ENCODE measurements at places on chromosomes 16 and 17.

GRCh38 chr17:7859028-7859427 is 1.2 kb downstream of the CYB5D1 start:
- no peak for DNase-seq

DNA sequence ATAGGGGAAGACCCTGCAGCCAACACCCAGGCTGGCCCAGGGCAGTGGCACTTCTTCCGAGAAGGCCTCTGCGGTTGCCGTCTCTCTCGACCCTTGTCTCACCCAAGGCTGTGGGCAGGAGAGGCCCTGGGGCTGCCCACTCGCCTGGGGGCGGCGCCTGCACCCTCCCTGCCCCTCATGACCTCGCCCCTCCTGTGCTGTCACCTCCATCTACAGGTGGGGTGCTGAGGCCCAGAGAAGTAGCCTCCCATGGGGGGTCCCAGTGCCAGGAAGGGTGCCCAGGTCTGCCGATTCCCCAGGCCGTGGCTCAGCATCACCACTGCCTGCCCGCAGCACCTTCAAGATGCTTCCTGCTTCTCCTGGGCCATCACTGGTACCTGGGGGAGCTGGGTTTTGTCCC is 992 bp downstream of the NLRC3 start:
- no peak for DNase-seq

DNA sequence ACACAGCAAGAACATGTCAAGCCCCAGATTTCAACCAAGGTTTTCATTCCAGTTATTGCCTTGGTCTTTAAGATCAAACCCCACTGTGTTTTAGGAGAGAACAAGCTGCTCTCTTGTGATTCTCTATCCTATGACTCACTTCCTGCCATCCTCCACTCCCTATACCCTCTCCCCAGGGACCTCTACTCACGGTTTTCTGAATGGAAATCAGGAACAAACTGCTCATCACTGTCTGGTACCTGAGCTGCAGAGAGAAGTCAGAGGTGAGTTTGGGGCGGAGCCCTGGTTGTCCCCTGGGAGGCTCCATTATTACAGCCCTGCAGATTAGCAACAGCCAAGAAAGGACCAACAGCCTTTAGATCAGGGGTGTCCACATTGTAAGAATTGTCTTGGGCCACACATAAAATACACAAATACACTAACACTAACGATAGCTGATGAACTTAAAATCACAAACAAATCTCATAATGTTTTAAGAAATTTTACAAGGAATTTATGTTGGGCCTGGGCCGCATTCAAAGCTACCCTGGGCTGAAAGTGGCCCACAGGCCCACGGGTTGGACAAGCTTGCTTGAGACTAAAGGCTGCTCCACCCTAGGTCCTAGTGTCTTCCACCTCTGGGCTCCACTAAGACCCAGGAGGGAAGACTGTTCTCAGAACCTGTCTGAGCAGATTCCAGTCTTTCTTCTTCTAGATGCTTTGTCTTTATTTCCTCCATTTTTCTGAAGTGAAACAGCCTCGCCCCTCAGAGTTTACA is 9.7 kb downstream of the ETV4 start:
- DNase-seq: peak; percentile 32

GRCh38 chr17:2749058-2749783 is at the start of gene CCDC92B:
Gene CCDC92B (minus strand): TSS chr17:2749652. CDS start chr17:2735145, 14,507 bp downstream.
- no peak for DNase-seq

DNA sequence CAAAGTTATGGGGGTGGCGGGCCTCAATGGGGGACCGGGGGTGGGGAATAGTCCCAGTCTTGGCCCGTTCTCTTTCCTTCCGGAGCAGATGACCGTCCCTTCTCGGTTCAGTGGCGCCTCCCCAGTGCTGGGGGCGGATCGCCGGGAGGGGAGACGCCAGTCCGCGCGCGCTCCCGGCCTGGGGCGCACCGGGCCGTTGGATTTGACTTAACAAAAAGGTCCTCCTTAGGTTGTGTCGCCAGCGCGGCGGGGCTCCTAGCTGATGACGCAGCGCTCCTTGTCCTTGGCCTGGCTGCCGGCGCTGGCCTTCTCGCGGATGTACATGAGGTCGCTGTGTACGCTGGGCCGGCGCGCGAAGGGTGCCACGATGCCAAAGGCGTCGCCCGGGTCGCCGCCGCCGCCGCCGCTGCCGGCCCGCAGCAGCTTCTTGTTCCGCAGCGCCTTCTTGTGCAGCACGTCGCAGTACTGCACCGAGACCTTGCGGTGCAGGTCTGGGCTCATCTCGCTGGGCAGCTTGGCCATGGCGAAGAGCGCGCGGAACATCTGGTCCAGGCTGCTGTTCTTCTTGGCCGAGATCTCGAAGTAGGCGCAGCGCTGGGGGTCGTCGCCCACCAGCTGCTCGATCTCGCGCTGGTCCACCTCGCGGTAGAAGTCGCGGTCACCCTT is 1.2 kb downstream of the RASD1 start:
- DNase-seq: no peak

GRCh38 chr17:73617501-73617900 is 26.7 kb downstream of the SDK2 start:
- DNase-seq: no peak

DNA sequence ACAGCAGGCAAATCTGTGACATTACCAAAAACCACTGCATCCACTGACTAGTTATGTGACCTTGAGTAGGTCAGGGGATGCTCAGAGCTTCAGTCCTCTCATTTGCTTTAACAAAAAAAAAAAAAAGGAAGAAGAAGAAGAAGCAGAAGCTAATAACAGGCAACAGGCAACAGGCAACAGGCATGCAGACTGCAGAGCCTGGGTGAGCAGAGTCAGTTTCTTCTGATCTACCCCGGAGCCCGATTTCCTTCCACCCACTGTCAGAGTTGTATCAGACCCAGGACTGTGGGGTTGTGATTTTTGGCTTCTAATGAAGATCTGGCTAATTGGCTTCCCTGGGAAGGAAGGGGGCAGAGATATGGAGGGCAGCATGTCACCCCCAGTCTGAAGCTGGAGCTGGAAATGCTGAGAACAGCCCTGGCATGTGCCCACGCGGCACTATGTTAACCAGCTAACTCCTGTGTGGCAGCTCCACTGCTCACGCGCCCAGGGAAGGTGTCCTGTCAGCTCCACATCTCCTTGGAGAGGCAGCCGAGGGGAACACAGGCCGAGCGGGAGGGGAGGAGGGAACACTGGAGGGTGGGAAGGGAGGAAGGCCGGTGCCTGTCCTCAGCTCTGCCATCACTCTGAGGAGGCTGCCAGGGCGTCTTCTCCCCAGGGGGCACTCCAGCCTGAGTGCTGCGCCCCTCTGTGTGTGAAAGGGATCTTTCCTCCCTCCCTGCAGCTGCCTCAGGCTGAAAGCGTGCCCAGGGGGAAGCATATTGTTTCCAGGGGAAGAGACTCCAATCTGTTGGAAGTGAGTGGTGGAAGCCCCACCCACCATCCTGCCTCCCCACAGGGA is 17.6 kb downstream of the SRCIN1 start:
- DNase-seq: no peak

DNA sequence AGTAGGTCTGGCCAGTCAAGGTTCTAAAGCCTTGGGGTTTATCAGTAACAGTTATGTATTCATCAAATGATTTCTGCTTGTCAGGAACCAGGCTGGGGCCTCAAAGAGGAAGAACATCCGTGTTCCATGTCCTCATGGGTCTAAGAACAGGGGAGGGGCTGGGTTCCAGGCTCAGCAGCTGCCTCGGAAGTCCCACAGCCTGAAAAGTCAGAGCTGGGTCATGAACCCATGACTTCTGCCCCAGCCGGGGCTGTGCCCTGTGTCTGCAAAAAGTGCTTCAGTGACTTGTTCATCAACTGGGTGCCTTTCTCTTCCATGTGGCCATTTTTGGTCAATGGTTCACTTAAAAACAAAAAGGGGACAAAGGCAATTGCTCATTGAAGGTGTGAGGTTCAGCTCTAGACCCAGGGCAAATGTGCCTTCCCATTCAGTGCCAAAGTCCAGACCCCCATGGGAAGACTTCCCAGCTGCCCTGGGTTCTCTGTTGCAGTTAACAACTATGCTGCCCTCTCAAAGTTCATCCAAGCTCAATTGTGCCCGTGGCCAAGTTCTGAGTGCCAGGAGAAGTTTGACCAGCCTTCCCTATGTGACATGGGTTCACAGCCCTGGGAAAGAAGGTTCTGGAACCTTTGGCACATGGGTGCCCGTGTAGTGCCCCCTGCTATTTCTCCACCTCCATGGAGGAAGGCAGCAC is 18.5 kb downstream of the TBKBP1 start:
- DNase-seq: no peak

DNA sequence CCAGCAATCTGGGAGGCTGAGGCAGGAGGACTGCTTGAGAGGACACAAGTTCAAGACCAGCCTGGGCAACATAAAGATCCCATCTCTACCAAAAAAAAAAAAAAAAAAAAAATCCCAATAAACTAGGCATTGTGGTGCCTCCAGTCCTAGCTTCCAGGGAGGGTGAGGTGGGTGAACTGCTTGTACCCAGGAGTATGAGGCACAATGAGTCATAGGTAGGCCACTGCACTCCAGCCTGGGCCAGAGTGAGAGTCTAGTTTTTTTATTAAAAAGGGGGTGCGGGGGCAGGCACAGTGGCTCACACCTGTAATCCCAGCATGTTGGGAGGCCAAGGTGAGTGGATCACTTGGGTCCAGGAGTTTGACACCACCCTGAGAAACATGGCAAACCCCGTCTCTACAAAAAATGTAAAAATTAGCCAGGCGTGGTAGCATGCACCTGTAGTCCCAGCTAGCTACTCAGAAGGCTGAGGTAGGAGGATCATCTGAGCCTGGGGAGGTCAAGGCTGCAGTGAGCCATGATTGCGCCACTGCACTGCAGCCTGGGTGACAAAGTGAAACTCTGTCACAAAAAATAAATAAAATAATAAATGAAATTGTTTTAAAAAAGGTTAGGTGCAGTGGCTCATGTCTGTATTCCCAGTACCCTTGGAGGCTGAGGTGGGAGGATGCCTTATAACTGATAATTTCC is 7.8 kb upstream of the CHST6 start:
- DNase-seq: no peak

DNA sequence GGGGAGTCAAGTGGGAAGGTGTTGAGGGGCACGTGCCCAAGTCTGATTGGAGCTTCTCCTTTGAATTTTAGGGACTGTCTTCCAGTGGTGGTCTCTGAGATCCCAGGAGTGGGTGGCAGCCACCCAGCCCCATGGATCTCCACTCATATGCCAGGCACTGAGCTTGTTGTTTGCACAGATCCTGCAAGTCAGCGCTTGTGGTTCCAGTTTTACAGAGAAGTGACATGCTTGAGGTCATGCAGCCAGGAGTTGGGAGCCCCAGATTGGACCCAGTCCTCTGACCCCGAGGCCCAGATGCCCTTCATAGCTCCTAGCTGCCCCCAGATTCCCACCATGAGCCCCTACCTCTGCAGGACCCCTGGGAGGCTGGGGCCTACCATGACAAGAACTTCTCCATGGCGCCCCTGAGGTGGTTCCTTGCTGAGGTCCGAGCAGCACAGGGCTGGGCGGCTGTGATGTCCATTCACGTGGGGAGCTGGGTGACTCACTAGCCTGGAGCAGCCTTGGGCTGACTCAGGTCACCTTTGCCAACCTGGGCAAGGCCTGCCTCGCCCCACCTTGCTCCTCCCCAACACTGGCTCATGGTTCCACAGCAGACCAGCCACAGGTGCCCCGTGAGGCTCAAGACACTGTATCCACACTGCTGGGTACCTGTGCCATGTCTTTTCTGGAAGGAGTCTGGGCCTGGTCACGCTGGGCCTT is 47.4 kb downstream of the RAI1 start:
- no peak for DNase-seq

GRCh38 chr17:41118721-41119120 is 548 bp upstream of the KRTAP4-11 start:
- no peak for DNase-seq

- no peak for DNase-seq
Measured at GRCh38 chr16:1113489-1113888, 17.4 kb upstream of the C1QTNF8 start.

- DNase-seq: no peak
Measured at GRCh38 chr17:72916991-72917390, 175.5 kb downstream of the SLC39A11 start.

- DNase-seq: no peak
Measured at GRCh38 chr16:88871349-88871702, 4.9 kb upstream of the PABPN1L start.

GRCh38 chr16:10906914-10907756 is 30.1 kb downstream of the CIITA start:
- no peak for DNase-seq

DNA sequence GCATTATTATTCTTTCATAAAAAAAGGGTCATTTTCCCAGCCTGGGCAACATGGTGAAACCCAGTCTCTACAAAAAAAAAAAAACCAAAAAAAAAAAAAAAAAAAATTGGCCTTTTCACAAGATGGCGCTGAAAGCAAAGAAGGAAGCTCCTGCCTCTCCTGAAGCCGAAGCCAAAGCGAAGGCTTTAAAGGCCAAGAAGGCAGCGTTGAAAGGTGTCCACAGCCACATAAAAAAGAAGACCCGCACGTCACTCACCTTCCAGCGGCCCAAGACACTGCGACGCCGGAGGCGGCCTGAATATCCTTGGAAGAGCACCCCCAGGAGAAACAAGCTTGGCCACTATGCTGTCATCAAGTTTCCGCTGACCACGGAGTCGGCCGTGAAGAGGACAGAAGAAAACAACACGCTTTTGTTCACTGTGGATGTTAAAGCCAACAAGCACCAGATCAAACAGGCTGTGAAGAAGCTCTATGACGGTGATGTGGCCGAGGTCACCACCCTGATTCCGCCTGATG is 4.9 kb upstream of the PGAP6 start:
- no peak for DNase-seq

DNA sequence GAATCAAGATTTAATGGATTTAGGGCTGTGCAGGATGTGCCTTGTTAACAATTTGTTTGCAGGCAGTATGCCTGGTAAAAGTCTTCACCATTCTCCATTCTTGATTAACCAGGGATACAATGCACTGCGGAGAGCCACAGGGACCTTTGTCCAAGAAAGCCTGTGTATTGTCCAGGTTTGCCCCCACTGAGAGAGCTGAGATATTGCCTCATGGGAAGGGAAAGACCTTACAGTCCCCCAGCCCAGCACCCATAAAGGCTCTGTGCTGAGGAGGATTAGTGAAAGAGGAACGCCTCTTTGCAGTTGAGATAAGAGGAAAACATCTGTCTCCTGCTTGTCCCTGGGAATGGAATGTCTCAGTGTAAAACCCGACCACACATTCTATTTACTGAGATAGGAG is 2169.6 kb downstream of the TP53TG3F start:
- DNase-seq: no peak

DNA sequence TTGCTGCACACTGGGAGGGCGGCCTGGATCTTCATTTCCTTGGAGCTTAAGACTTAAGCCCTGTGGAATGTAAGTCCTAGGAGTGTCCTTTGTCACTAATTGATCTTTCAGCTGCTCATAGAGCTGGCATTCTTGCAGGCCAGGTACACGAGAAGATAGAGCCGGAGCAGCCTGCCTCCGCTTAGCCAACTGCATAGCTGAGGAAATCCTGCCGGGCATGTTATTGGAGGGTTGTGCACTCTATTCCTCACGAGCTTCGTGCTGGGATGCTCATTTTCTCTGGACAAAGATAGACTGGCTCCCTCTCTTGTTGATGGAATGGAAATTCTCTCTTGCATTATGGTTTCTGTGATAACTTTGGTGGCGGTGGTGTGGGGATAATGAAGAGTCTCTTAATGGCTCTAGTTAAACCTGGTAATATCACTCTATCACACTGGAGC is 76.9 kb downstream of the RPA1 start:
- DNase-seq: no peak

All from T1000 (cell line).